Heart right ventricle (tissue), 16 donors: ENCODE measurements at places on chromosomes 6 and 20. TPM values are rescaled to one million over a fixed set of nuclear protein-coding genes. Genes with fewer than 3 reads are reported as not detected.

DNA sequence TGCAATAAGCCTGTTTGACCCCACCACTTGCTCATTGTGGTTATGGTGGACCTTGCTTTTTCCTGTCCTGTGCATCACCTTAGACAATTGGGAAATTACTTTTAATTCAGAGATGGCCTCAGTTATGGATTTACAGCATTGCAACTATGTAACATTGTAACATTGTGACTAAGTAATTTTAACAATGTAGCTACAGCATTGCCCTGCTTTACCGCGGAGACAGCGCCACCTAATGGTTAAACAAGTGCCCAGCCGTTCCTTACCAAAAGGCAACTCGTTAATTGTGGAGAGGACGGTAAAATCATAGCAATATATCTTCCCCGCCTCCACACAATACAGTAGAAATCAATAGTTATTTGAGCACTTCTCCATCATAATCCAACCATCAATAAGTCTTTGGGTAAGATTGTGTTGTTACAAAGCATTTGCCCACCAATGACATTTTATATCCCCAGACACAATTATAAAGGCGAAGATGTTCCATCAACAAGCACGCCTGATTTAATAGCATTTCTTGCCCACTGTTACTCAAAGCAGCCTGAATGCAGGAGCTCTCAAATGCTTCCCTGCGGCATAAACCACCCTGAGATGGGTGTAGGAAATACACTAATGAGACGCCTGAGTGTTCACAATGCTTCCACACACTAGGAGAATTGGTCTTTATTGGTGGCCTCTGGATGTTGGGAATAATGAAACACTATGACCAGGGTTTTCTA, 93.7 kb downstream of the PROKR2 start:
- peak; percentile 48 for DNase-seq

- no peak for DNase-seq
Measured at GRCh38 chr6:113169484-113169883, 687.7 kb upstream of the MARCKS start.

DNA sequence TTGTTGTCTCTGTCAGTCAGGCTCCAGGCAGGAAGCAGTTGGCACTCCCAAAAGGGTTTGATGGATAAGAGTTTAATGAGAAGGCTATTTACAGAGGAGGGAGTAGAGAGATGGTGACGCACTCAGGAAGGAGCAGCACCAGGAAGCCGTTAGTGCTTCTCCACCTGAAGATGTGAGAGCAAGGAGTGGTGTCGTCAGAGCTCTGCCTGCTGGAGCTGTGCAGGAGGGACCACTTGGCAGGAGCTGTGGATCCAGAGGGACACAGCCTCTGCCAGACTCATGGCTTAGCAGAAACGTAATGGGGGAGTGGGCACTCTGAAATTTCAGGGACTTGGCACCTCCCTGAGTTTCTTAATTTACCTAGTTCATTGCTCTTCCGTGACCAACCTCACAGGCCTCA, 16.8 kb downstream of the DAAM2 start:
- no peak for DNase-seq

PKIG gene
- 245 TPM for total RNA-seq

IFNGR1 gene
- 109 TPM for total RNA-seq

KCNK15 gene
- 0.41 TPM for total RNA-seq

- no peak for DNase-seq
Measured at GRCh38 chr6:97218912-97219311, 64.1 kb downstream of the MMS22L start.

DNA sequence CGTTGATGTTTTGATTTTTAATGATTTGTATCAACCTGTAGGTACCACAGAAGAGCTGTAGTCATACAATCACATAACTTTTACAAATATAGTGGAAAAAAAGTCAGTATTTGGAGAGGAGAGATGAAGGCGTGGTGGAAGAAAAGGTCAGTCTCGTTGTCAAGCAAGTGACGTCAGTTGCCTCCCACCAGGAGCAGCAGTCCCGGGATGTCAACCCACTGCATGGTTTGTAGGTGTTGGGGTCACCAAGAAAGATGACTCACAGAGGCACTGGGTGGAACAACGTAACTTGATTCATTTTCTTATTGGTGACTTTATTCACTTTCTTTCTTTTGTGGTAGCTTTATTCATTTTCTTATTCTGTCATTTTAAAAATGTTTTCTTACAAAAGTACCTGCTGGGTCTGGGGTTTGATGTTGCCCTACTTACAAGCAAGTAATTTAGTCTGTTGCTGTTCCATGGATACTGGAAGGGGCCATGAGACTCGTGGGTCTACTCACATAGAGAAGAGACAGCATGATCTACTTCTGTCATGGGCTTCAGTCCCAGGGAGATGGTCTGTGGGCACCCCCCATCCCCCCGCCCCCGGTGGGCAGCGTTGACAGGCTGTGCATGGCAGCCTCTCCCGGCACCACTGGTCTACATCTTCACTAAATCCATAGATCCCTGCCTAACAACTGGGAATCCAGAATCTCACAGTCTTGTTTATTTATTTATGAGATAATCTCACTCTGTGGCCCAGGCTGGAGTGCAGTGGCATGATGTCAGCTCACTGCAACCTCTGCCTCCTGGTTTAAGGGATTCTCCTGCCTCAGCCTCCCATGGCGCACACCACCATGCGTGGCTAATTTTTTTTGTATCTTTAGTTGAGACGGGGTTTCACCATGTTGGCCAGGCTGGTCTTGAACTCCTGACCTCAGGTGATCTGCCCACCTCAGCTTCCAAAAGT, 36.4 kb upstream of the SYNJ2 start:
- no peak for DNase-seq

RGS17 gene
- total RNA-seq, result 0.17 TPM

DNA sequence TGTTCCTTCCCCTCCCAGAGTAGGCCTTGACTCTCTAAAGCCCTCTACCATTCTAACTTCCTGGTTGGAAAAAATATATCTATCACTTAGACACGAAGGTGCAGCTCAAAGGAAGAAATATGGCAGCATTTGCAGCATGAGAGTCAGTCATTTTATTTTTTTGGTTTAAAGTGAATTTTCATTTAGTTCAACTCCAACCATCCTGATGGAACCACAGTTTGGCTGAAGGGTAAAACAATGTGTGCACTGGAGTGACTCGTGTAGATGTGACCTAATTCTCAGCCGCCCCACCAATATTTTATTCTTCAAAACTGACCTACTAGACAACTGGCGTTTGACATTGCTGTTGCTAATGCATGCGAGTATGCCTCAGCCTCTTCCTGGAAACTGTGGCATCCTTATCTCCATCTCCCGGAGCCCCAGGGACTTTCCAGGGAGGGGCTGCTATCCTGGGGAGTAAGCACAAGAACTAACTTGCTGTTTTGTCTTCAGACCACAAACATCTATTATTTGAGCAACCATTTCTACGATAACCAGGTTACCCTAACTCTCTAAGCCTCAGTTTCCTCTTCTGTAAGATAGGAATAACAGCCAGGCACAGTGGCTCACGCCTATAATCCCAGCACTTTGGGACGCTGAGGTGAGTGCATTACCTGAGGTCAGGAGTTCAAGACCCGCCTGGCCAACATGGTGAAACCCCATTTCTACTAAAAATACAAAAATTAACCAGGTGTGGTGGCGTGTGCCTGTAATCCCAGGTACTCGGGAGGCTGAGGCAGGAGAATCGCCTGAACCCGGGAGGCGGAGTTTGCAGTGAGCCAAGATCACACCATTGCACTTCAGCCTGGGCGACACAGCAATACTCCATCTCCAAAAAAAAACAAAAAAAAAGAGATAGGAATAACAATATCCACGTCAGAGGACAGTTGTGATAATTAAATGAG, 148.7 kb upstream of the JARID2 start:
- DNase-seq, result no peak

DNA sequence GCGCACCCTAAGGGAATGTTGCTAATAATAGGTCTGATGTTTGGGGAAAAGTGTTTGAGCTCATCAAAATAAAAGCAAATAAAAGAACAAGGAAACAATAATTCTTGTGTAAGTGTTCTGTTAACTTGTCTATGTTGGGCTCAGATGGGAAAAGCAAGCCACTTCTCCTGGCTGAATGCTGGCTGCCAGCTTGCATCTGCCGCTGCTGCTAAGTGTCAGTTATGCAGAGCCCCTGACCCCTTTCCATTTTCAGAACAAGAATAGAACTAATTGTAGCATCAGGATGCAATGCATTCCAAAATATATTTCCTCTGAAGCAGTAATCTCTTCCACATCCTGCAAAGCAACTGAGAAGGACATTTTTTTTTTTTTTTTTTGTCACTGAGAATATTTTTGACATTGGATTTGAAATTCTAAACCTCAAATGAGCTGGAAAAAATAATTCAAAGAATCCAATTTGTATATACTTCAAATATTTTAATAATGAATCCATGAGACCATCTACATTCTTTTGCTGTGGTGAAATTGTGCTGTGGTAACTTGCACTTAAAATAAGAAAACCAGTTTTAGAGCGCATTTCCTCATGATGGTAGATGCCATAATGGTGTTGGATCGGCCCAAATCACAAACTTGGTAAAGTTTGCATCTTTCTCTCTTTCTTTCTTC, 43.9 kb upstream of the DEK start:
- DNase-seq, result no peak

TCF21 gene
- total RNA-seq, result 5.1 TPM

- no peak for DNase-seq
Measured at GRCh38 chr20:37759761-37760209, 66.0 kb downstream of the CTNNBL1 start.
